Stimulated activated CD8-positive, alpha-beta memory T cell treated with anti-CD3 and anti-CD28 coated beads, Interleukin-12 subunit alpha, Interleukin-12 subunit beta, amount 100 ng/mL, for 1 hour (primary cell): ENCODE measurements at places on chromosomes 12 and 14.

- no peak for DNase-seq
These were observed 12.9 kb downstream of the GNG2 start for GRCh38 chr14:51873221-51873893.

DNA sequence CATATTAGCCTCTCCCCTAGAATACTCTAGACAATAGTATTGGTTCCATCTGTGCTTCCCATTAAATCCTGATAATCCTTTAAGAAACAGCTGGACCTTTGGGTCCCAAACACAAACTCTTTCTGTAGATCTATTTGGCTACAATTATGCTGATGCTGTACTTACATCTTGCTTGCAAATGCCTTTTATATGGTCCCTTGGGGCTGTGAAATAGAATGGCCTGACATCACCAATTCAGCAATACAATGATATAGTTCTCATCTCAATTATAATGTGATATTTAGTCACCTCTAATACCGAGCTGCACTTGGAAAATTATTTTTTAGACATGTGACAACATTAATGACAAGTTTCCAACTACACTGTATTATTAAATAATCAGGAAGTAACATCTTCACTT is 261.5 kb downstream of the SOX5 start:
- DNase-seq, result no peak

DNA sequence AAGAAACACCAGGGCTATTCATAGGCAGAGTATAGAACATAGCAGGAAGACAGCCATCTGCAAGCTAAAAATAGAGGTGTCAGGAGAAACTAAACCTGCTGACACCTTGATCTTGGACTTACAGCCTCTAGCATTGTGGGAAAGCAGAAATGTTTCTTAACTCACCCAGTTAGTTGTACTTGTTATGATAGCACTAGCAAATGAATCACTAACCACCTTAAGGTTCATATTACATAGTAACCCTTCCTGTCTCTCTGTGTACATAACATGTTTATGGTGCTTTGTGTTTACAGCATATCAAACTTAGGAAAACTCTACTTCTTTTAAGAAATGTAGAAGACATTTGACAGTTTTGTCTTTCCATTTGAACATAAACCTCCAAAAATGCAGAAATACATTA is 1031.3 kb downstream of the FSCB start:
- DNase-seq, result no peak

GRCh38 chr14:104871145-104871655 is 6.1 kb downstream of the CEP170B start:
- DNase-seq, result no peak

- no peak for DNase-seq
These were observed 153.6 kb downstream of the ATP23 start for GRCh38 chr12:58095002-58095401.

DNA sequence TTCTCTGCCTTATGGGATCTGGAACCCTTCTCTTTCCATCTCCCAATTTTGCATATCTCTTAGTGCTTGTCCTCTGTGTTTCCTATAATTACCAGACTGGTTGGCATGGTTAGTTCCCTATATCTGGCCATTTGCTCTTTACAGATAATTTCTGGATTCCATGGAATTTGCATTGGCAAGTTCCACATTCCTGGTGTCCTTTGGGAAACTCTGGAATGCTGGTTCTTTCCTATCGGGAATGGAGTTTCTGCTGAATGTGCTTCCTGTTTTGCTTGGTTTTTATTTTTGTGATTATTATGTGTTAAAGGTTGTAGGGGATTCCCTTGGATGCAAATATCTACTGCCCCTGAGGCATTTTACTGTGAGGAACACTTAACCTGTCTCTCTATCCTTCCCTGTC is 193.0 kb upstream of the BTG1 start:
- no peak for DNase-seq

GRCh38 chr12:27781680-27782079 is 1.6 kb upstream of the MANSC4 start:
- DNase-seq, result no peak
